SW480 (cell line): ENCODE measurements at places on chromosomes 3 and 15.

DNA sequence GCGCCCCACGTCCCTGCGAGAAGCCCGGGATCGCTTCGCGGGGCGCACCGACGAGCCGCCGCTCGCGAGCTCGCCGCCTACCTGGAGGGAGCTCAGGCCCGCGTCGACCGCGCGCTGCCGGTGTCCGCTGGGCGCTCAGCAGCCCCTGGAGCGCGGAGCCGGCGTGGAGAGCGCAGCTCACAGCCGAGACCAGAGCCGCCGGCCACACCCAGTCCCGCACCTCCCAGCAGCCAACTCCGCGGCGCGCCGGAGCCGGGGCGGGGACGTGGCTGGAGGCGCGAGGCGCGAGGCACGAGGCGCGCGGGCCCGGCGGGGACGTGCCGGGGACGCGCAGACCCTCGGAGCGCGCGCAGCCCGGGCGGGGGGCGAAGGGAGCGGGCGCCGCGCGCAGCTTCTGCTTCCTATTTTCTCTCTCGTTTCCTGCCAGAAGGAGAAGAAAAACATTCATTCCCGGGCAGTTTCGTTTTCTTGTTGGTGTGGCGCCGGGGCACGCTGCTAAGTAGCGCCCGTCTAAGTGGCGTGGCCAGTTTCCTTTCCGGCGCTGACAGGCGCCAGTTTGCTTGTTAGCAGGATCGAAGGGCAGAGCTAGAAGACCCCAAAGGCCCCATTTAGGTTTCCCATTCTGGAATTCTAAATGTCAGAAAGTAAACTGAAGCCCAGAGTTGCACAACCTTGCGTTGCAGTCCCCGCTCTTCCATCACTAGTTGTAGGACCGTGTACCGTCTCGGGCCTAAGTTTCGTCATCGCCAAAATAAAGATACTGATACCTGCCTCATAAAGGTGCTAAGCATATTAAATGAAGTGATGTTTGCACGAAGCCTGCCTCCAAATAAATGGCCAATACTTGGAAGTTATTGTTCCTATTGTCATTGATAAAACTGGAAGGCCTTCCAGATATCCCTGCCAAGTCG, at the start of gene GNB4:
GNB4 (minus strand) TSS at position 206 of the 911 bp plus-strand sequence. CDS start 25,270 bp downstream, outside the sequence.
- no peak for DNase-seq

- no peak for DNase-seq
These were observed 131.2 kb upstream of the CGNL1 start for GRCh38 chr15:57245130-57245529.

GRCh38 chr3:183318877-183319276, 65.8 kb downstream of the B3GNT5 start:
- peak; percentile 31 for DNase-seq

GRCh38 chr3:127546970-127547733, 43.4 kb downstream of the TPRA1 start:
- no peak for DNase-seq

GRCh38 chr3:197456261-197457091, 99.3 kb downstream of the BDH1 start:
- peak; percentile 89 for DNase-seq

GRCh38 chr3:61110576-61110975, 140.7 kb downstream of the FHIT start:
- no peak for DNase-seq

DNA sequence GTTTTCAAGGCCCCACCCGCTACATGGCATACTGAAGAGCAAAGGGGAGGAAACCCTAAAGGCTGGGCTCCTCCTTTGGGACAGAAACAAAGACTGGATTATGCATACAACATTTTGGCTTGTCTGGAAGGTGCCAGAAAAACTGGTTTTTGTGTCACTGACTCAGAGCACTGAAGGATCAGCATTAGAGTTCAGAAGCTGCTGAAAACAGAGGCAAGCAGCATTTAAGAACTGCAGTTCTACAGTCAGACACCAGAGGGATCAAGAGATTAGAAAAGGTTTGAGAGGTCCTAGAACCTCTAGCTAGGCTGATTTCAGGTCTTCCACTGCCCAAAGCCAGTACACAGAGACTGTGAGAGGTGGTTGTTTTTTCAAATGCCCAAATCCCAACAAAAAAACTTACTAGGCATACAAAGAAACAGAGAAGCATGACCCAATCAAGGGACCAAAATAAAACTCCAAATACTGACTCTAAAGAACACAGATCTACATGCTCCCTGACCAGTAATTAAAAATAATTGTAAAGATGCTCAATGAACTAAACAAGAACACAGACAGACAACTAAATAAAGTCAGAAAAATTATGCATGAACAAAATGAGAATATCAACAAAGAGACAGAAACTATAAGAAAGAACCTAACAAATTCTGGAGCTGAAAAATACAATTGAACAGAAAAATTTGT, 91.2 kb downstream of the SENP2 start:
- peak; percentile 66 for DNase-seq

- no peak for DNase-seq
These were observed 7.0 kb upstream of the CPNE9 start for GRCh38 chr3:9696480-9697220.

DNA sequence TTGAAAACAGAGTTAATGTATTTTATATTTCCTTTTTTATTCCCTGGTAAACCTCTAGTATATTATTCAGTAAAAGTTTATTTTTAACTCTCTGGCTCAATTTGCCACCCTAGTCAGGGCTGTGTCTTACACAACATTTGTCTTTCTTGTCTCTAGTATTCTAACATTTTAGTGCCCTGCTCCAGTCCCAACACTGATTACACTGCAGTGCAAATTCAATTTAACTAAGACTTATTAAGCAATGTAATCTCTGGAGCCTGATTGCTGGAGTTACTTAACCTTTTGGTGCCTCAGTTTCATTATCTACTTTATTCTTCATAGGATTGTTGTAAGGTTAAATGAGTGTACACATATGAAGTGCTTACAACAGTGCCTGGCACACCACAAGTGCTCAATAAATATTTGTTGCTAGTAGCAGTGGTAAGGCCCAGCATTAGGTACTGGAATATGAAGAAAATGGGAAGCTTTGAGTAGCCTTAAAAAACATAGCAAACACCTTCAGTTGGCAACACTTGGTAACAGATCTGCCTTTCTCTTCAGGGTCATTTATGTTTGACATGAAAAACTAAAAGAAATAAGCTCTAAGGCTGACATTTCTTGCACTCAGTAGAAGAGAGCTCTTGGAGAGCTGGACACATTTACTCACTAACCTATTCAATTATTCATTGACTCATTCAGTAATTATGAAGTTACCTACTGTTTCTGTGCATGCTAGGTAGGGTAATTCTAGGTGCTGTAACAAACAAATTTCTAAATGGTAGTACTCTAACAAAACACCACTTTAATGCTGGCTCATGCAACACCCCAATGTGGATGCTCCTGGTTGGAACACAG, 364.5 kb upstream of the EPHA3 start:
- DNase-seq = no peak

DNA sequence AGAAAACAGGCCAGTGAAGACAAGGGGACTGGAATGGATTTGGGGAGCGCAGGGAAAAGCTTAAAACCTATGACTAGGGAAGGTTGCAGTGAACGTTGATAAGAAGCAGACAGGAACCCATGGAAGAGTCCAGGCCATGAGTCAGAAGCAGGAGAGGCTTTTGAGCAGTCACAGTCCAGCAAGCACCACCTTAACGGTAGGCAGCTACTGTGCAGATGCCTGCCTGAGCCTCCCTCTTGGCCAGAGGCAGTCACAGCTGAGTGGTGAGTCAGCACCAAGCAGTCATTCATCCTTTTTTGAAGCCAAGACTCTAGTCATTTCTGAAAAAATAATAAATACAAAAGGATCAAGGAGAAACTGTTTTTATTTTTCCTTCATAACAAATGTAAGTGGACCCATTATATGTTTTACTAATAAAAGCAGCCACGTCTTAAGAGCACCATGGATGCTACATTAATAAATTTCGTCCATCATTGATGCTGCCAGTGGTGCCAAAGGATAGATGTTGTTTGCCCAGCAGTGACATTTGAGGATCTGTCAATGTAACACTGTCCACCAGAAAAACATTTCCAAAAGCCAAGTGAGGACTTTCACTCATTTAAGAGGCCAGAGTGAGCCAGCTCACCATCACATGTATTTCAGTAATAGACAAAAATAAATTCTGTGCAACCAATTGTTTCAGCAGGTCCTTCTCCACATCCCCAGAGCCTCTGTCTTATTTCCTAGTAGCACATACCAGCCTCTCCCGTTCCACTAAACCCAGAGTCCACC, 42.1 kb upstream of the ACTC1 start:
- peak; percentile 37 for DNase-seq

DNA sequence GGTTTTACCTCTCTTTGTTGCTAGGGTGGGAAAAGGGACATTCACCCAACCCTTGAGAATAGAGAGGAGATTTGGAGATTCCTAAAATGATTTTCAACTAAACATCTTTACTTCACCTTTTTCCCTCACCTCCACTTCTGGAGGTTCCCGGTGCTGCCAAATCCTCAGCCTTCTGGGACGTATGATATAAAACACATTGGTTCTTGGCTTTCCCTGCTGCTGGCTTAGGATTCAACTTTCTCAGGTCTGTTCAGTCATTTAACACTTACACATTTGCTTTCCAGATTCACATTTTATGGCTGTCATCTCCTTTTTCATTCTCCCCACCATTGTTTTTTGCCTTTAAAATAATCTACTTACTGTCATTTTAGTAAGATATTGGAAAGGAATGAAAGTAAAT, 106.6 kb downstream of the PIK3R4 start:
- DNase-seq = no peak

- no peak for DNase-seq
These were observed 18.5 kb upstream of the LMCD1 start for GRCh38 chr3:8482960-8483665.

DNA sequence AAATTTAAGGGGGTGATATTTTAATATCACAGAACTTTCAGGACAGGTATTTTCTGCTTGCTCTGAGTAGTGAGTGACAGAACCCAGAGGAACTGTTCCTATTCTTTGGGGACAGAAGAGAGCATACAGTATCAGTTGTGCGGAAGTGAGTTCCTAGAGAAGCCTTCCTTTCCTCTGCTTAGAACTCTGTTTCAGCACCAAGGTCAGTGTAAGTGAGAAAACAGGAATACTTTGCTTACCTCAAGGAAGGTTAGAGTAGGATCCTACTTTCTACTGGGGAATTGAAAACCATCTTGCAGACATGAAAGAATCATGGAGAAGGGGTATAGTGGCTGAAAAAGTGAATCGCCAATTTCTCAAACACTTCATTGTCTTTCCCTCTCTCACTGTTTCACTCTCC, 542.4 kb downstream of the SQOR start:
- DNase-seq = no peak

- DNase-seq = peak; percentile 33
These were observed 58.1 kb downstream of the OSBPL10 start for GRCh38 chr3:31922962-31923361.

DNA sequence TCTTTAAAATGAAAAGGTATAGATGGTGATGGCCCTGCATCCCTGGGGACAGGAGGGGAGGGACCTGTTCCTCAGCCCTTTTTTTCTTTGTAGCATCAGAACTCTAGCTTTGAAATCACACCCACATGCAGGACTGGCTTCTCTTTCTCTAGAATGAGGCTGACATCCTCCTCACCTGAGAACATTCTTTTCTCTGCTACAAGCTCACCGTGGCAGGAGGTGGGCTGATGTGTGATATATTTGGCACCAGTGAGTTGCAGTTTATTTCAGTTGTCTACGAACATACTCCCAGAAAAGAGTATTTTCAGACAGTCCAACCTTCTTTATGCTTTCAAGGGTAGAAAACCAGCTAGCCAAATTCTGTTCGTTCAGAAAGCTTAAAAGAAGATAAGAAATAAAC, 43.6 kb upstream of the RARB start:
- no peak for DNase-seq

- peak; percentile 34 for DNase-seq
These were observed 44.5 kb downstream of the ANAPC13 start for GRCh38 chr3:134441321-134441720.

- DNase-seq = no peak
These were observed 288.7 kb upstream of the RORA start for GRCh38 chr15:61517776-61518175.

- no peak for DNase-seq
These were observed 51.9 kb upstream of the UBE2Q2 start for GRCh38 chr15:75791337-75791713.

GRCh38 chr15:60945196-60945595, 283.9 kb downstream of the RORA start:
- no peak for DNase-seq

DNA sequence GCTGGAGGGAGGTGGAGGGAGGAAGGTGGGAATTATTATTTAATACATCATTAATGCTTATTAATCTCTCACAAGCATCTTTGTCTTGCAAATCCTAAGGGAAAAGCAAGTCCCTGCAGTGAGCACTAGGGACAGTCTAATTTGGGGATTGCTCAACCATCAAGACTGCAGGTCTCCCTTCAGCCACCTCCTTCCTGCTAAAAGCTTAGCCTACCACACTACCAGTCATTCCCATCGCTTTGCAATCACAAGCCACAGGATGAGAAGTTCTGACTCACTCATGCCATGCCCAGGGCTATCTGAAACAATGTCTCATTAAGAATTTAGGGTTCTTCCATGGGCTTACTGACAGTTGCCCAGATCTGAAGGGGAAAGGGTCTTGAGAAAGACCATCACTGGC, 51.0 kb upstream of the EIF1B start:
- peak; percentile 47 for DNase-seq

GRCh38 chr3:116247605-116248004, 197.7 kb downstream of the LSAMP start:
- DNase-seq = no peak

- peak; percentile 76 for DNase-seq
These were observed 3.3 kb downstream of the HES1 start for GRCh38 chr3:194139071-194139813.

- DNase-seq = no peak
These were observed 51.0 kb downstream of the FHIT start for GRCh38 chr3:61200270-61200669.

DNA sequence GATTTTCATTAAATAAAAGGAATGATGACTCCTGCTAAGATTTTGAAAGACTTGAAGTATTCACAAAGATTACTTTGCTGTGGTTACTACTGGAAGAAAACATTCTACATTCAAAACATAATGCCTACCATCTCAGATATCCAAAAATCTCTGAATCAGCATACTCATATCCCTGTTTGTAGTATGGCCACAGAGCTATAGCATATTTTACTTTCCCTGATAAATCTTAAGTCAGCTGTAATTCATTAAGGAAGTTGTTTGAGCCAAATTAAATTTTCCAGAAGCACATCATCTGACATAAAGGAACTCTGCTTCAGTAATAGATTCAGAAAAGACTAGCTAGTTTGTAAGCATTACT, 942.0 kb downstream of the ROBO1 start:
- DNase-seq = no peak

GRCh38 chr3:38157595-38157994, 7.7 kb upstream of the OXSR1 start:
- no peak for DNase-seq

DNA sequence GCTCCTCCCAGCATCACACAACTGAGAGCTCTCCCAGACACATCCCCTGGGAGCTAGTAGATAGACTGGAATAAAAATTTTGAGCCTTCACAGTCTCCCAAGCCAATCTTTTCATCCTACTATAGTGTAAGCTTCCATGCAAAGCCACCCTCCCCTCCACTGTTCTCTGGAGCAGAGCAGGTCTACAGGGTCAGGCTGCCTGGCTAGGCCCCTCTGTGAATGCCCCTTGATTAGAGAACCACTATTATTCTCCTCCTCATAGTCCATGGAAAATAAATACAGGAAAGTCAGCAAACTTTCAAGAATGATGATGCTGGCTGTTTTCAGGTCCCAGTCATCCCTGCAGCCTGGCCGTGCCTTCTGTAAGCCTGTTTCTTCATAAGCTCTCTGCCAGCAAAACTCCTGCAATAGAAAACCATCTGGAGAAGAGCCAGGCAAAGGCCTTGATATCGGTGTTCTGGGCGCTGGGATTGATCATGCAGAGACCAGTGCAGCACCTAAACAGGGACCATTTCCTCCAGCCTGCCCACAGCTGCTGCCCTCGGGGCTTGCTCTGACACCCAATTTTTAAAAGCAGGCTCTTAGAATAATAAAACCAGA, 51.7 kb downstream of the CRYGS start:
- no peak for DNase-seq
